ENCODE measurements at places on chromosomes 7 and 10.

DNA sequence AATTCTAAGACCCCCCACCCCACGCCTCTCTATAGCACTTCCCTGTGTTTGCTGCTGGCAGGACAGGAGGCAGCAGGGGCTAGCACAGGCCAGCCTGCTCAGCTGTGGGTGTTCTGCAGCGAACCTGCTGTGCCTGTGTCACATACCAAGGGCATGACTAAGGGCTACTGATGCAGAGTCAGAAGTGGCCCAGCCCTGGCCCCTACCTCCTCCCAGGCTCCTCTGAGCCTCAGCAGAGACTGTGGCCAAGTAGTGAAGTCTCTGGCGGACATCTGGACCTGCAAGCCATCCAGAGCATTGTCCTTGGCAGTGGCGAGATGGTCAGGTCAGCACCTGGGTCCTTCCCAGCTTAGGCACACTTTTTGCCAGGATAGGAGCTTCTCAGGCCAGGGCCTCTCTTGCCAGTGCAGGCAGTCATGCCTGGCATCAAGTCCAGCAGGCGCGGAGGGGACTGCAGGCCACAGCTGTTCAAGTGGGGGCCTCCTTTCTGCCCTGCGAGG is 116.3 kb upstream of the RET start:
- no peak for DNase-seq

DNA sequence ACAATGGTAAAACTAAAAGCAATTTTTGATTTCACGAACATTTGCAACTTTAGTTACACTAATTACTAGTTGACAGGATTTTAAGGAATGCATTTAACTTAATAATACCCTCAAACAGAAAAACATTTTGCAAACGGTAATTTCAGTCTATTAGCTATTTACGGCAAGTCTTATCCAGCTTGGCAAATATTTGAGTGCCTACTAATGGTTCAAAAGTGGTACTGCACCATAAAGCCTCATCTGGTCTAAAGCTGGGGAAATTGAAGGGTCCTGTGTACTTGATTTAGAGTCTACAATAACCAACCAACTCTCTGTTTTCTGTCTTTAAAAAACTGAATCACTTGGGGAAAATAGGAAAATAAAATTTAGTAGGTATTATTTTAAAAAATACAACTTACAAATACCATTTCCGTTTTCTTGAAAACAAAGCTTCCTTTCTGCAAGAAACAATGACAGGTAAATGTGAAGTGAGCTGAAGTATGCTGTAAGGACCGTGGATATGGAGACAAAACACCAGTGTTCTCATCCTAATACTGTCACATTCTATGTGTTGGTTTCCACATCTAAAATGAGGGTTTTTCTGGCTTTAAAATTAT is 142.3 kb downstream of the VPS50 start:
- DNase-seq = no peak

GRCh38 chr10:97566336-97566996 is 6.1 kb upstream of the ANKRD2 start:
- no peak for DNase-seq

DNA sequence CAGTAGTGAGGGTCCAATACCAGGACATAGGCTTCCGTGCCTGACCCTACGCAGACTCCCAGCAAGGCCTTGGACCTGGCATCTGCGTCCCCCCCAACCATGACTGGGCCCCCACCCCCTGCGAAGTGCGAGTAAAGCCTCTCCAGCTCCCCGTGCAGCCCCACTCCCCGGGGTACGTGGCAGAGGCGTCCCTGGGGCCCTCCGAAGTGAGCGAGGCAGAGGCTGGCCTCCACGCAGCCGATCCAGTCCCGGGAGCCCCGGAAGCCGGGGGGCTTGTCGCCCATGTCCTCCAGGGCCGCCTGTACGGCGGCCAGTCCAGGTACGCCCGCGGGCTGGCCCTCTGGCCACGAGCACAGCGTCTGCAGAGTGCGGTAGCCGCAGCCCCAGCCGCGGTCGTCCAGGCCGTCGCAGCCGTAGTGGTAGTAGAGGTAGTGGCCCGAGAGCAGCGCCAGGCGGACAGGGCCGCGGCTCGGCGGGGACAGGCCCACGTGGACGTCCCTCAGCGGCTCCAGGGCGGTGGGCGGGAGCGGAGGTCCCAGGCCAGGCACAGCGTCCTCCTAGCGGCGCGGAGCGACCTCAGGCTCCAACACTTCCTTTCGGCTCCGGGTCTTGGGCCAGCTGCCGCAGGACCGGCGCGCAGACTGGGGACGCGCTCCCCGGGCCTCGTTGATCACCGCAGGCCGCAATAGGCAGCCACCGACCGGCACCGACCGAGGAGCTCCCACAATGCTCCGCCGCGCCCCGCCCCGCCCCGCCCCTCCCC is at the start of gene UFSP1:
TSS of gene UFSP1 (minus strand) at position 728 of the 763 bp plus-strand sequence. CDS start at position 284, 444 bp downstream.
- no peak for DNase-seq

DNA sequence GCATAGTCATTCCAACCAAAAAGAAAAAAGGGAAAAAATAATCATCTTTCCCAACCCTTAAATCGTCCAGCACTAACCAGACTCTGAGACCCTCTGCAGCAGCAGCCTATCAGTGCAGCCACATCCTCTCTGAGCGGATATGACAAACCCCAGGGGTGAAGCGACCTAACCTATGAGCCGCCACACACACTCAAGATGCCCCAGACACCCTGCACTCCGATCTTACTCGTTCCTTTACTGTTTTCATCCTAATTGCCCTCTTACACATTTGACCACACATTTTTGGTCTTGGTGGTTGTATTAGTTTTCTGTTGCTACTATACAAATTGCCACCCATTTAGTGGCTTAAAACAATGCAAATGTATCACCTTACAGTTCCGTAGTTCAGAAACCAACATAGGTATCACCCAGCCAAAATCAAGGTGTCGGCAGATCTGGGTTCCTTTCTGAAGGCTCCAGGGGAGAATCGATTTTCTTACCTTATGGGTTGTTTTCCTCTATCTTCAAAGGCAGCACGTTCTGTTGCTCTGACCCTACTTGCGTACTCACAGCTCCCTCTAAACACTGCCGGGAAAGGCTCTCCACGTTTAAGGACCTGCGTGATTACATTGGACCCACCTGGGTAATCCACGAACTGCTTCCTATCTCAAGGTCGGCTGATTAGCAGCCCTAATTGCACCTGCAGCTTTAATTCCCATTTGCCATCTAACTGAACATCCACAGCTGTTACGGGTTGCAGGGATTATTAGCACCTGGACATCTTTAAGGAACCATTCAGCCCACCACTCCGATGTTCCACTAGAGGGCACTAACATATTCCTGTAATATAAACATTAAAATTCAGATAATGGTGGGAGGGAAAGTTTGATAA is 37.3 kb upstream of the PRSS1 start:
- DNase-seq = peak; percentile 15

DNA sequence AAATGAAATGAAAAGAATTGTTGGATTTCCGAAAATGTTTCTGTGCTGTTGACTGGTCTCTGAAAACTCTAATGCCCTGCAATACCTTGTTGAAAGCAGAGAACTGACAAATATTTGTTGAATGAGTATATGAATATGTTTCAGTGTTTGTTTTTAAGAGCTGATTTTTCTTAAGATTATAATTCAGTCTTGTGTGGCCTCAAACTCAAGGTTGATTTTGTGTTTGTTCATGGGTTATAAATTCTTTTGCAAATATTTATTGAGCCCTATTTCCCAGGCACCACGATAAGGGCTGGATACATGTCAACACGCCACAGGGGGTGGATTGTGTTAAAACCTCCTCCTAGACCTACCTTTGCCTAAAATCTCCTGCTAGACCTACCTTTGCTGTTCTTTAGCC is 203.9 kb upstream of the PLPP4 start:
- no peak for DNase-seq

DNA sequence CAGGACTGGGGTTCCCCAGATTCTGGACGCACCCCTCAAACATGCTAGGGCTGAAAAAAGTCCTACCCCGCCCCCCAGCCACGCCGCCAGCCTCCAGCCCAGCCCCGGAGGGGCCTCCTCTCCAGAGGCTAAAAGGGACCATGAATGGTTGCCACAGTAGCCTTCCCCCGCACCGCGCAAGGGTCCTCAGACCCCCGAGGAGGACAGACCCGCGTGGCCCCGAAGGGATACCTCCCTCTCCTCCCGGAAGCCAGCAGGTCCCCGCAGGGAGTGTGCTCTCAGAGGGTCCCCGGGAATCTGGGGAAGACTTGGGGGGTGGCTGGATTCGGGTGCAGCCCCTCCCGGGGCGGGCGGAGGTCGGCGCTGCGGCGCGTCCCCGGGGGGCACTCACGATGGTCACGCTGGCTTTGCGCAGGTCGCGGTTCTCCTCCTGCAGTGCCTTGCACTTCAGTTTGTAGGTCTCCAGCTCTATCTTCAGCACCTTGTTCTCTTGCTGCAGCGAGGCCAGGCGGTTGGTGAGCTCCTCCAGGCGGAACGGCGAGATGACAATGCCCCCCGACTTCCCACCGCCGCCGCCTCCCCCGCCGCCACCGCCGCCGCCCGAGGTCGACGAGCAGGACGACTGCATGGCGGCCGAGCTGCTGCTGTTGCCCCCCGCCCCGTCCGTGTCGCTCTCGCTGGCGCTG is 482 bp downstream of the CCDC6 start:
- DNase-seq = peak; percentile 13

DNA sequence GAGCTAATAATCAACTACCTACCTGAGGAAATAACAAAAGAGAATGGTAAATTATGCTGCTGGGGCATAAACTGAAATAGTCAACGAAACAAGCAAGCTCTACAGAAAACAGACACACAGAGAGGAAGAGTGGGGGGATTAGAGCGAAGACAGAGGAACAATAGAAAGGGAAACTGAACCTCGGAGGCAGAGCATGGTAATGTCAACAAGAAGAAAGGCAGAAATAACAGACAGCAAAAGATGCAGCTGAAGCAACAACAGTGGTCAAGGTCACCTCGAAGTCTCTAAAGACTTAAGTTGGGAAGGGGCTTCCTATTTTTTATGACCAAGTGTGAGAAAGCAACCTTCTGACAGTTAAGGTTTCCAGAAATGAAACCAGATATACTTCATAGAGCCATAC is 177.0 kb downstream of the ZNF438 start:
- no peak for DNase-seq

DNA sequence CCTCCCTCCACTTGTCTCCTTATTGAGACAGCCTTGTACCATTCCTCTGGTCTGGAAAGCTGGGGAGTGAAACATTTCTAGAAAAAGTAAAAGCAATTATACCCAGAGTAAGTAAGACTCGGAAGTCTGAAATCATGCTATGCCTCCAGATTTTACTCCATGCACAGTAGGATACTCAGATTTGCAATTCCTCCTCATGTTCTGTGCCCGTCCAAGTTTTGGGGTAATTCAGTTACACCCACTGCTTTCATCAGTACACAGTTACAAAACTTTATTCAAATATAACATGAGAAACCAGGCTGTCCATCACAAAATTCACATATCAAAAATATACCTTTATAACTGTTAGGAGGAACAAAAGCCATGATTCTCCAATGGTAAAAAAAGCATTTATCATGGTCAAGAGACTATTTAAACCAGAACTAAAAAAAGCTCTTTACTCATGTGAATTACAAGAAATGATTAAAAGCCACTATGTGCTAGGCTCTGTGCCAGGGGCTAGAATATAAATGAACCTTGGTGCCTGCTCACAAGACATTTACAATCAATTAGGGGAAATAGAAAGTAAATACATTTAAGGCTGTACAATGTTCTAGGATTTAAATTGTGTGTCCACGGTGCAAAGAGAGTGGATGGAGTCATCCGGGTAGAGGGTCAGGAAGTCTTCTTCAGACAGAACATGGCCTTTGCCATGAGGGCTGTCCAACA is 320.2 kb downstream of the ELMO1 start:
- no peak for DNase-seq

GRCh38 chr7:45211066-45211465 is 53.5 kb downstream of the RAMP3 start:
- no peak for DNase-seq

- no peak for DNase-seq
Observed at GRCh38 chr10:70063418-70064098, 10.9 kb downstream of the MACROH2A2 start.

DNA sequence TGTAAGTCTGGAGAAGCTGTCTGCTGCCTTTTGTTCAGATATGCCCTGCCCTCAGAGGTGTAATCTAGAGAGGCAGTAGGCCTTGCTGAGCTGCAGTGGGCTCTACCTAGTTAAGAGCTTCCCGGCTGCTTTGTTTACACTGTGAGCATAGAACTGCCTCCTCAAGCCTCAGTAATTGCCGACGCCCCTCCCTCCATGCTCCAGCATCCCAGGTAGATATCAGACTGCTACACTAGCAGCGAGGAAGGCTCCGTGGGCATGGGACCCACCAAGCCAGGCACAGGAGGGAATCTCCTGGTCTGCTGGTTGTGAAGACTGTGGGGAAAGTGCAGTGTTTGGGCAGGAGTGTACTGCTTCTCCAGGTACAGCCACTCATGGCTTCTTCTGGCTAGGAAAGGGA is 26.4 kb upstream of the CXCL12 start:
- no peak for DNase-seq

DNA sequence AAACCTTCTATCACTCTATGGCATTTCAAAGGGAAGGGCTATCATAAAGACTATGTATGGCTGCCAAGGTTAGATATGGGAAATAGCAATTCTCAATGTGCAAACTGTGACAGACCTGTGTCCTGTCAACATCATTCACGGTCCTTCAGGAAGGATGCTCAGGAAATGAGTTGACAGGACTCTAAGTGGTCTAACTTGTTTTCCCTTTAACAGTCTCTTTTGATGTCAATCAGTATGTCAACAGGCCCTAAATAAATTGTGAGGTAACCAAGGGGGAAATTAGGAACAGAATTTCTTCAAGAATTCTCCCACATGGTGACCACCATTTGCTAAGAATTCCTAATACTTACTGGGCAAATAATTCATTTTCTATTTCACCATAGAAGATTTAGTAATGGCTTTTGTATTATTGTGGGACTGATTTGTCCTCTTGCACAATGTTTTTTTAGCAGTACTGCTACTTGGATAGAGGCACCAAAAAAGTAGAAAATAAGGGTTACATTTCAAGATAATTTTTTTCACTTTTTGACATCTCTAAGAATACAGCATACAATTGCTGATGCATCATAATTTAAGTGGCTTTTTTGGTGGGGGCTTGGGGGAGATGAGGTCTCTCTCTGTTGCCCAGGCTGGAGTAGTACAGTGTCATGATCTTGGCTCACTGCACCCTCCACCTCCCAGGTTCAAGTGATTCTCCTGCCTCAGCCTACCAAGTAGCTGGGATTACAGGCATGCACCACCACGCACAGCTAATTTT is 275.8 kb downstream of the CACNA2D1 start:
- DNase-seq = no peak

GRCh38 chr7:157865351-157866165 is 528.8 kb downstream of the DNAJB6 start:
- DNase-seq = no peak

DNA sequence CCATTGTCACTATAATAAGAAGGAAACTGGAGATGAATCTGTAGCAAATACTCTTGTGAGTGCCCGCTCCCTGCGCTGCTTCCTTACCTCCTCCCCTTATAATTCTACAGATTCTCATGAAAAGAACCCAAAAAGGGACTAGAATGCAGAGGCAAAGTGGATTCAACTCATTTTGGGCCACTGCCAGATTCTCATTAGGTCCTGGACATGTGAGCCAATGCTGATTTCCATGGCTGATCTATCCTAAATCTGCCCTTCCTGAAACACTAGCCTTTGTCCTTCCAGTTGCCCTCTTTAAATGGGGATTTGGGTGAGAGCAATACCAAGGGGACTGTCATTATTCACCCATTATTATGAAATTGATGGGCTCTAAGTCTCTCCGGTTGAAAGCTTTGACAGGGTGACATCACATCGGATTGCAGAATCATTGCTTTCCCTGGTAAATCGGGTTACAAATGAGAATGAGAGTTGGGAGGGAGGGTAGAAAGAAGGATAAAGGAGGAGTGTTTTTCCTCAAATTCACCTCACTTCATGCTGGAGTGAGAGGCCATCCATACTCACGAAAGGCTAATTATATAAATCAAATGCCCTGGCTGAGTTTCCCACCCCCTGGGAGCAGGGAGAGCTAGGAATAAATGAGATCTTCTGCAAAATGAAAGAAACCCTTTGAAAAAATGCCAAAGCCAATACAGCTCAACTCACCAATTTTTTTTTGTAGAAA is 37.5 kb downstream of the PTN start:
- no peak for DNase-seq

Data from stimulated activated CD4-positive, alpha-beta T cell treated with anti-CD3 and anti-CD28 coated beads, Interleukin-12 subunit alpha, Interleukin-12 subunit beta, amount 100 ng/mL, for 4 hours (primary cell).